Panc1 (cell line): ENCODE measurements at places on chromosomes 5 and 9.

- DNase-seq: peak; percentile 0
Observed at GRCh38 chr9:21070171-21070571, 7.6 kb downstream of the IFNB1 start.

DNA sequence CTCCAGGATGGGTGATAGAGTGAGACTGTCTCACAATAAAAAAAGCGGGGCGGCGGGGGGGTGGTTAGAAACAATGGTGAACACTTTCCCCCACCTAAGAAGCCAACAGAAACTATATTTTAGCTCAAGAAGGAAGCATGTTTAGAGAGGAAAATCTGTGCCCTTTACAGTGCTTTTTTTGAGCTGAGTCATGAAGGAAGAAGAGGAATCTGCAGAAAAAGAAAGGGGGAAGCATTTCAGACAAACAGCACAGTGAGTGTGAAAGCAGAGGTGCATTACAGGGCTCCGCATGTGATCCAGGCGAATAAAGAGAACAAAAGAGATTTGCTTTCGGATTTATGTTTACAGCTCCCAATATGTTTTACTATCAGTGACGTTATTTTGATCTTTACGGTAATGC is 1504.6 kb upstream of the WWC1 start:
- DNase-seq: no peak

- DNase-seq: no peak
Observed at GRCh38 chr5:168020542-168021294, 270.7 kb upstream of the WWC1 start.

- no peak for DNase-seq
Observed at GRCh38 chr5:154956712-154957111, 15.8 kb downstream of the MRPL22 start.

- no peak for DNase-seq
Observed at GRCh38 chr9:101514071-101514470, 19.6 kb upstream of the RNF20 start.

GRCh38 chr5:6090079-6090654 is 288.2 kb downstream of the MED10 start:
- no peak for DNase-seq

DNA sequence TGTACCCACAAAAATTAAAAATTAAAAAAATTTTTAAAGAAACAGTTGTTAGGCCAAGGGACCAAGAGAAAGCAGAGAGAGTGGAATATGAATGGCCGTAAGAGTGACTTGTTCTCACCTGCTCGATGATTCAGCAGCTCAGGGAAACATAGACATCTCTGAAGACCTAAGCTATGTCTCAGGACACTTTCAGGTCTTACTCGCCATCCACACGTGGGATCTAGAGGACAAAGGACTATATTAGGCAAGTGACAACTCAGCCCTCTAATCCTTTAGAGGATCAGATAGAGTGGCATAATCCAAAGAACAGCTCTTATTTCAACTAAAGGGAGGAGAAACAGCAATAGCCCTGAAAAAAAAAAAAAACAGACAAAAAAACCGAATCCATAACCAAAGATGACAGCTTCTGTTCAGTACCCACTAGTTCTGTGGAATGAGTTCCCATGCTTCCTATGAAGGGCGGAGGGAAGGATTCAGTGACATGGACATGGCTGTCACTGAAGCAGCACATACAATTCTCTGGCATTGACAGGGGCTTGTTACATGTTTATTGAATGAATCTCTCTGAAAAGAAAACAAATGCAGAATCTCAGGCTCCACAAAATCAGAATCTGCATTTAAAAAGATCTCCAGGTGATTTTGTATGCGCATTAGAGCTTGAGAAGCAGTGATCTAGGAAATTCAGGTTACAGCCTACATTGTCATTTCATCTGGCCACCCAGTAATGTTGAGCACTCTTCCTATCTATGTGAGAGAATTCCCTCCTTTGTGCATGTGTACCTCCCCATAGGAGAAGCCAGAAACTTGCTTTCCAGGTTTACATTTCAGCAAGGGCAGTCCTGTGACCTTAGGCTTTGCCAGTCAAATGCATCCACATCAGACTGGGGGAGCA is 96.0 kb downstream of the KIAA1958 start:
- DNase-seq: no peak

DNA sequence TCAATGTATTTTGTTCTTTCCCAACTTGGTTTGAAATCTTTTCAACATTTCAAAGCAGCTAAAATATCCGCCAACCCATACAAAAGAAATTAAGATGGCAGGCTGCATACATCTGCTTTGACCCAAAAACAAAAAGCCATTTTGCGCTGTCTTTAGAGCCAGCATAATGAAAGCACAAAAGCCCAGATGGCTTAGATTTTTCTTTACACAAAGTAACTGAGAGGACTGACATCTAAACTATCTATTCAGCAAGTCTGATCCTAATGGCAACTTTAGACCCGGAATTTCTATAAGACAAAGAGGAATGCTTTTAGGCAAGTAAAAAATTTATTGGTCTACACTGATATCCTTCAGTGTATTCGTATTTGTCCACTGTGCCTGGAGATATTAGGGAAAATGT is 86.3 kb downstream of the MYO10 start:
- no peak for DNase-seq

- no peak for DNase-seq
Observed at GRCh38 chr5:172903790-172904189, 55.4 kb upstream of the RPL26L1 start.

DNA sequence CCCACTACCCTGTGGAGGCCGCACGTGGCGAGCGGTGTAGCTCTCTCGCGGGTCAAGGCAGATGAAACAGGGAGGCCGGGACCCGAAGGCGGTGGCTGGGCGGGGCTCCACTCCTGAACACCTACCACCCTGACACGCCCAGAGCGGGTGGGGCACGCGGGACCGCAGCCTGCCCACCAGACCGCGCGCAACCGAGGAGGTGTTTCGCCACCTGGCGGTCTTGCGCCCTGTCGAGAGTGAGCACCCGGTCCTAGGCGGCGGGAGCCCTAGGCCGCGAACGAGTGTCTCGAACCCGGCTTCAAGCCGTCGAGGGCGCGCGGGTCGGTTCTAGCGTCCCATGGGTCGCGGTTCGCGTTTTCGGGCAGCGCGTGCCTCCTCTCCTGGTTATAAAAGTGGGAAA is 2.2 kb upstream of the EXOSC3 start:
- DNase-seq: no peak

- DNase-seq: no peak
Observed at GRCh38 chr5:51386916-51387883, 4.0 kb downstream of the ISL1 start.

- no peak for DNase-seq
Observed at GRCh38 chr5:127406326-127407121, 110.9 kb upstream of the PRRC1 start.

DNA sequence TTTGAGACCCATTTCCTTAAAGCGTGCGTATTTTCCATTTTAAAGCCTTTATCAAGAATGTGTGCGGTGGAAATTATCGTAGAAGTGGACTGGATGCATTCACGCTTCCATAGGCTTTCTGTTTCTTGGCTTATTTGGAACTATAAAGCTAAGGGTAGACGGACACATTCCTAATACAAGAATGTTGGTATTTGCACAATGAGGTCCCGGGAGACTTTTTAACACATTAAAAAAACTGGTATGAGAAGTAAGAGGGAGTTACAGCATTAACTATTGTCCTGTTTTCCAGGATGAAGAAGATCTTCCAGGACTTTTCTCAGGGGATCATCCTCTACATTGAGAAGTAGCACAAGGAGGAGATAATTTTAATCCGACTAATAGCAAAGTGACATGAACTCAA is 653.0 kb downstream of the MTRR start:
- DNase-seq: no peak

GRCh38 chr9:91298311-91298710 is 63.4 kb downstream of the AUH start:
- DNase-seq: no peak

DNA sequence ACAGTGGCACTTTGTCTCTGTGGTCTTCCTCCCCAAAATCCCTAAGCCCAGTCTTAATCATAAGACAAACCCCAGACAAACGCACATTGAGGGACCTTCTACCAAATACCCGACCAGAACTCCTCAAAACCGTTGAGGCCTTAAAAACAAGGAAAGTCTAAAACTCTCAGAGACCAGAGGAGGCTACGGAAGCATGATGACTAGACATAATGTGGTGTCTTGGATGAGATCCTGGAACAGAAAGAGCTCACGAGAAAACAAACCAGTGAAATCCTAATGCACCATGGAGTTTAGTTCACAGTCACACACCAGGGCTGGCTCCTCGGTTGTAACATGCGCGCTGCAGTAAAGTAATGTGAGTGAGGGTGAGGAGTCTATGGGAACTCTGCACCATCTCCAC is 58.4 kb downstream of the OTULIN start:
- DNase-seq: no peak

- no peak for DNase-seq
Observed at GRCh38 chr5:94376672-94377345, 241.6 kb downstream of the KIAA0825 start.

DNA sequence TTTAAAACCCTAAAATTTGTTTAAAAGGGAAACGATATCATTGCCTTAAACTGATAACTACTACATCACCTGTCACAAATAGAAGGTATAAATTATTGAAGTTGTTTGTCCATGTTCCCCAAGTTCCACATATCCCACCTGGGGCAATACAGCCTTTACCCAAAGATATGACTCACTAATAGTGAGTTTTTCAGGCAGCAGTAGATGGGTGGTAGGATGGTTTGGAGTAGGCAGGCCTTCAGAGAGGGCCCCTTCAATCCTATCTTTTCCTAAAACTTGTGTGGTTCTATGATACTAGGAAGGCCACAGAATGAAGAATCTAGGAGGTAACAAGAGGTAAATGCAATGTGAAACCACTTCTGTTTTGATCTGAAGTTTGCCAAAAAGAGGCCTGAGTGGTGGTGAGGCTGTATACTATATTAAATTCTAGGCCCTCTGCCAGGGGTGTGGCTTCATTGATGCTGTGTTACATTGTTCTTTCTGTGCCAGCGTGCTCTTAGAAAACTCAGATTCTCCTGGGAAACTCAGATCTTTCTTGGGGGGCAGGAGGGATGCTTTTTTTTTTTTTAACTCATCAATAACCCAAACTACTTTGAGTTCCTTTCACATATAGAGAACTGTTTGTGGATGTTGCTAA is 7.2 kb downstream of the CYSTM1 start:
- no peak for DNase-seq

DNA sequence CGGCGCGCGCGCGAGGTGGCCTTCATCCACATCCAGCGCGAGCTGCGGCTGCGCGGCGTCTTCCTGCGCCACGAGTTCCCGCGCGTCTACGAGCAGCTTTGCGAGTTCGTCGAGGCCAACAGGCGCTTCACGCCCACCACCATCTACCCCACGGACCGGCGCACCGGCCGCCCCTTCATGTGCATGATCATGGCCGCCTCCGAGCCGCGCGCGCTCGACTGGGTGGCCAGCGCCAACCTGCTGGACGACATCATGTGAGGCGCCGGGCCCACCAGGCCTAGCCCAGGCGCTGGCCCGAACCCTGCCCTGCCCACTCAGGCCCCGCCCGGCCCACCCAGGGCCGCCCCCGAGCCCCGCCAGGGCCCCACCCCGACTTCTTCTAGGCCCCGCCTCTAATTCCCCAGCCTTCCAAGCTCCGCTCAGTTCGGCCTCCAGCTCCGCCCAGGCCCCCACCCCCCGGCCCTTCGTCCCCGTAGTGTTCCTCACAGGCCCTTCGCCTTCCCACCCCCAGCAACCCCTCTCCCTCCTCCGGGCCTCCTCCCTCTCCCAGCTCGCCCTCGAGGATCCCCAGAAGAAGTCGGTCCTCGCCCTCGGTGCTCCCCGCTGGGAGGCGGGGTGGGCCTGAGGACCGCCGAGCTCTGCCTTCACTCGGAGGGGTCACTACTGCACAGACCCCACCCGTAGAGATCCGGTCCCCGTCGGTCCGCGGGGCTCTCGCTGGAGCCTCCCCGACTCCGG is 2.0 kb upstream of the PHPT1 start:
- no peak for DNase-seq

GRCh38 chr9:114282926-114283325 is 40.0 kb upstream of the ORM1 start:
- no peak for DNase-seq

DNA sequence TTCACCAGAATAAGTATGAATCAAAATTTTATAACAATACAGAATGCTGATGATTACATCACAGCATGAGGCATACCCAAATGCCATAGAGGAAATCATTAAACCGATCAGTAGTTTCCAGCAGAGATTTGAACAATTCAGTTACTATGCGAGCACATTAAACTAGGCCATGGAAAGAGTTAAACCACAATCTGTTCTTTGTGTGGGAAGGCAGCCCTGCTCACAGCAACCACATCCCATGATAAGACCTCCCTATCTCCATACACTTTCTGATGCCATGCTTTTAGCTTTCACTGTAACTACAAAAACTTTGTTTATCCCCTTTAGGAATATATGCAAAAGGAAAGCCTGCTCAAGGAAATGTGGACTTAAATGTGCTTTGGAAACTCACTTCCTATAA is 4.5 kb downstream of the NFIB start:
- no peak for DNase-seq

DNA sequence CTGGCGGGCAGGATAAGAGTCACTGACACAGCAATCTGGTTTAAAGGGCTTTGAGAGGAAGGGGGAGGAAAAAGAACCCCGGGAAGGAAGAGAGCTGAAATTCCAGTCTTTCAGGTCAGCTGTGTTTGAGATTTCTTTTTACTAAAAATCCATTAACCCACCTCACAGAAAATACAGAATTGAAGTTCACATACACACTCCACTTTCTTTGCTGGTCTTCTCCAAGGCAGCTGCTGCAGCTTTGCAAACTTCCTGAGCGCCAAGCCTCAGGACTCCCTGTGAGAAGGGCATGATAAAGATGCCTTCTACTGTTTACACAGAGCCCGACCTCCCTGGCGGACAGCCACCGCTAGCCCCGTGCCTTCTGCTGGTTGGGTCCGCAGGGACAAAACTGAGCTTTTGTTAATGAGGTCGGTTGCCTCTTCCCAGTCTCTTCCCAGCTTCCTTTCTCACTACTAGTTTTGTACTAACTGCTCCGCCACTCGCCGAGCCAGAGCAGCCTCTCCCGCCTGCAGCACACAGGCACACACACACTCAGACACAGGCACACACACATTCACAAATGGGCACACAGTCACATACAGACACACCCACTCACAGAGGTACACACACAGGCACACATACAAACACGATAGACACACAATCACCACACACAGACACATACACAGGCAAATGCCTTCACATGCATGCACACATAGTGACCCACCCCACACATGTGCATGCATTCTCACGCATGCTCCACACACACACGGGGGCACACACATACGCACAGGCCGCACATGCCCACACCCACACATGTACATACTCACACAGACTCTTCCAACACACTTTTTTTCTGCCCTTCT is at the start of gene FREM1:
FREM1 (minus strand) TSS at position 468 of the 845 bp plus-strand sequence. CDS start 41,451 bp downstream, outside the sequence.
- no peak for DNase-seq

- DNase-seq: no peak
Observed at GRCh38 chr5:142053426-142054151, 40.8 kb upstream of the GNPDA1 start.

DNA sequence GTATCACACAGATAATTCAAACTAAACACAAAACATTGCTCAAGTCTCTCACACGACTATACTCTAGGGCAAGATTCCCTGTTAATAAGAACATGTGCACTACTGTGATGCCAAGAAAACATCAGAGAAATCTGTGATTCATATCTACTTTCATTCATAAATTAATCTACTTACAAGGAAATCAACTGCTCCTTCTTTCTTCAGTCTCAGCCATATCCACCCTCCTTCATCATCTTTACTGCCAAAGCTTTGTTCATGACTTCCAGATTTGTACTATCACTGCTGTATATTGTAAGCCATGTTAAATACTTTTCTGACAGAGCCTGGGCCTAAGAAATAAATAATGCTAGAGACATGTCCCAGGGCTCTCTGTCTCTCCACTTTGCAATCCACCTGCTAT is 35.1 kb downstream of the CTNNAL1 start:
- DNase-seq: no peak

GRCh38 chr5:131109540-131110255 is 55.4 kb downstream of the HINT1 start:
- DNase-seq: peak; percentile 17

GRCh38 chr9:14993061-14993800 is 83.0 kb upstream of the FREM1 start:
- DNase-seq: no peak
